Right lobe of liver (tissue), 6 donors: ENCODE measurements at places on chromosomes 3 and 15. TPM values are rescaled to one million over a fixed set of nuclear protein-coding genes. Genes with fewer than 3 reads are reported as not detected.

DNA sequence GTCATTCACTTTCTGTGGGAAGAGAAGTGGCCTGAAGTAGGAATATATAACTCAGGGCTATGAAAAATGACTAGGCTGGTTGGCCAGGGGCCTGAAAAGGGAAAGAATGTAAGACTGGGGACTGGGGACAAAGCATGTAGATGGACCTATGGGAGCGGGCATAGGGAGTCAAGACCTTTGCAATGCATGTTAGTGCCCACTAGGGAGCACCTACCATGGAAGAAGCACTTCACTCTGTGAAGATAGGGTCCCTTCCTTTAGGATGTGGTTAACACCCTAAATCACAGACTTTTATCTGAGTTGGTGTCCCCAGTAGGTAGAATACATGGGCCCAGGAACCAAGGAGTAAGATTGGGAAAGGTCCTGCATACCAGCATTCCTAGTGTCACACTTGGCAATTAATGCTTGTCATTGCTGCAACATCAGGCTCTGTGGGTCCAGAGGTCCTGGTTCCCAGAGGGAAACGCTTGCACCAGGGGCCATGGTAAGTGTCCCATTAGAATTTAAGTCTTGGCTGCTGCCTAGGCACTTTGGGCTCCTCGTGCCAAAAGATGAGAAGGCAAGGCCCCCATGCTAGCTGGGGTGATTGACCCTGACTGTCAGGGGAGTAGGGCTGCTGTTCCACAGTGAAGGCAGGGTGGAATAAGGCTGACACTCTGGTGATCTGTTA lies 79.6 kb downstream of the CRYGS start:
- H3K4me1 ChIP-seq: no peaks in the 10 kb centered on the region
- no peaks in the 10 kb centered on the region for H3K36me3 ChIP-seq
- no peaks in the 10 kb centered on the region for H3K27me3 ChIP-seq
- no peak overlapping the region for H3K4me3 ChIP-seq

Gene VEPH1
- total RNA-seq: 1.2 TPM

GRCh38 chr3:107263269-107264021 lies 113.8 kb upstream of the CCDC54 start:
- H3K27me3 ChIP-seq: no peaks in the 10 kb centered on the region
- H3K4me1 ChIP-seq: no peaks in the 10 kb centered on the region
- H3K36me3 ChIP-seq: no peaks in the 10 kb centered on the region

DNA sequence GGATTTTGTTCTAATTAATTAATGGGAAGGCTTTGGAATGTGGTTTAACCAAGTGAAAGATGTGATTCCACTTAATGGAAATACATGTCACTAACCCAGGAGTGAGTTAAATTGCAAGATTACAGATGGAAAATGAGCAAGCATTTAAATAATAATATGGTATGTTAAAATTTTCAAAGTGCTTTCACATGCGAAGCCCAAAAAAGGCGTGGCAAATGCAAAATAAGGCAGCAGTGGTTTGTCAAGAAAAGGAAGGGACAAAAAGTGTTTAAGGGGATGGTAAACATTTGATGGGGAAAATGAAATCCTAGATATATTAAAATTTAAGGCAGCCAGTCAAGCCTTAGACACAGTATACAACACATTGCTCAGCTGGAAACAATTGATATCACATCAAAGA lies 2.9 kb downstream of the TICRR start:
- no peak overlapping the region for H3K4me3 ChIP-seq
- H3K4me1 ChIP-seq: no peaks in the 10 kb centered on the region
- no peak overlapping the region for H3K27ac ChIP-seq
- no peak for DNase-seq
- H3K36me3 ChIP-seq: no peaks in the 10 kb centered on the region

GRCh38 chr3:50627407-50628051 lies 10.6 kb downstream of the MAPKAPK3 start:
- H3K36me3 ChIP-seq: no peaks in the 10 kb centered on the region
- no peak overlapping the region for H3K27ac ChIP-seq
- no peaks in the 10 kb centered on the region for H3K4me1 ChIP-seq

- DNase-seq: no peak
- H3K36me3 ChIP-seq: no peaks in the 10 kb centered on the region
- H3K4me1 ChIP-seq: no peaks in the 10 kb centered on the region
- H3K4me3 ChIP-seq: no peak overlapping the region
Observed at GRCh38 chr3:64462203-64462602, 225.6 kb downstream of the ADAMTS9 start.

Gene SQOR
- 34.2 TPM for total RNA-seq

GRCh38 chr3:110419601-110420000 lies 652.0 kb upstream of the NECTIN3 start:
- H3K36me3 ChIP-seq: no peaks in the 10 kb centered on the region
- no peak for DNase-seq
- peaks cover 3% of the 10 kb centered on the region for H3K4me1 ChIP-seq
- H3K4me3 ChIP-seq: no peak overlapping the region

GRCh38 chr3:196428041-196428440 lies 4.2 kb downstream of the UBXN7 start:
- no peaks in the 10 kb centered on the region for H3K27me3 ChIP-seq
- H3K36me3 ChIP-seq: peaks cover 3% of the 10 kb centered on the region
- no peak overlapping the region for H3K4me3 ChIP-seq
- no peak overlapping the region for H3K27ac ChIP-seq
- no peak for DNase-seq

DNA sequence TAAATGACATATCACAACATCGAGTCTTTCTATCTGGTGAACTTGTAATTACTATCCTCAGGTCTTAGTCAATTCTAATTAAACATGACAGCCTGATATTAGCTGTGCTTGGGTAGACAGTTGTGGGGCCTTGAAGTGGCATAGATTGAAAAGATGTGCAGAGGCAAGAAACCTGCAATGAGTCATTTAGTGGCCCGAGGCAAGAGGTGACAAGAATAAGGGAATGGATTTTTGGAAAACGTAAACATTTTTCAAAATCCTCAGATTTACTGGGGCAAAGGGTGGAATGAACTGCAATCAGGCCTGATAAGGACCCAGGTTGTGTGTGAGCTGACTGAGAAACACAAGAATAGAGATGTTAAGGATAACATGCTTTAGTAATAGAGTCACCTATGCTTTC lies 29.5 kb upstream of the ULK4 start:
- no peak overlapping the region for H3K27ac ChIP-seq
- H3K36me3 ChIP-seq: no peaks in the 10 kb centered on the region
- DNase-seq: no peak
- H3K4me3 ChIP-seq: no peak overlapping the region

DNA sequence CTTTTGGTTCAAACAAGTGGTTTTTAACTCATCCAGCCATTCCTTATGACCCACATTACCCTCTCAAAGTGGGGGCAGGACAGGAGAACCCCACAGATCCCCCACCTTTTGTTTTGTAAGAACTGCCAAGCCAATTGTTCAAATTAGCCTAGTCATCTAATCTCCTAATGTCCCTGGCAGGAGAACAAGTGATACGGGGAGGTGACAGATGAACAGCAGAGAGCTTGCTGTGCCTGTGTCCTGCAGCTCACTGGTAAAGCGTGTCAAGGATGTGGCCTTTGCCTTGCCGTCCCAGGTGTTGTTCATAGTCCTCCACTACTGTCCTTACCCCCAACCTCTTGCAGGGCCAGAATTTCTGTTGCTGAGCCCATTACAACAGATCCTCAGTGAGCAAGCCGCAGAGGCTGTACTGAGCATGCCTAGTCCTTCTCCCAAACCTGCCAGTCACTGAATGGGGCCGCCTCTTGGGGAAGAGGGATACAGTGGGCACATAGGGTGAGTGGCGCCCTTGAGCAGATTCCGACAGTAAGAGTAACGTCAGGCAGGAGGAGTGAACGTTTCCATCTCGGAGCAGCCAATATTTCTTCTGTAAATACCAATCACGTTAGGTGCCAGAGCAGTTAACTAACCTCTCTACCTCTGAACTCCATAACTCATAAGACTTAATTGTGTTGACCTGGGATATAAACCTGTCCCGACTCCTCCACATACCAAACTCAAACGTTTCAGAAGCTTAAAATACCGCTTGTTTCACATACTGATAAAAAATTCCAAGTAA lies 87.4 kb downstream of the ITPR1 start:
- no peak overlapping the region for H3K4me3 ChIP-seq
- DNase-seq: no peak
- peaks cover 9% of the 10 kb centered on the region for H3K4me1 ChIP-seq
- no peaks in the 10 kb centered on the region for H3K36me3 ChIP-seq

DNA sequence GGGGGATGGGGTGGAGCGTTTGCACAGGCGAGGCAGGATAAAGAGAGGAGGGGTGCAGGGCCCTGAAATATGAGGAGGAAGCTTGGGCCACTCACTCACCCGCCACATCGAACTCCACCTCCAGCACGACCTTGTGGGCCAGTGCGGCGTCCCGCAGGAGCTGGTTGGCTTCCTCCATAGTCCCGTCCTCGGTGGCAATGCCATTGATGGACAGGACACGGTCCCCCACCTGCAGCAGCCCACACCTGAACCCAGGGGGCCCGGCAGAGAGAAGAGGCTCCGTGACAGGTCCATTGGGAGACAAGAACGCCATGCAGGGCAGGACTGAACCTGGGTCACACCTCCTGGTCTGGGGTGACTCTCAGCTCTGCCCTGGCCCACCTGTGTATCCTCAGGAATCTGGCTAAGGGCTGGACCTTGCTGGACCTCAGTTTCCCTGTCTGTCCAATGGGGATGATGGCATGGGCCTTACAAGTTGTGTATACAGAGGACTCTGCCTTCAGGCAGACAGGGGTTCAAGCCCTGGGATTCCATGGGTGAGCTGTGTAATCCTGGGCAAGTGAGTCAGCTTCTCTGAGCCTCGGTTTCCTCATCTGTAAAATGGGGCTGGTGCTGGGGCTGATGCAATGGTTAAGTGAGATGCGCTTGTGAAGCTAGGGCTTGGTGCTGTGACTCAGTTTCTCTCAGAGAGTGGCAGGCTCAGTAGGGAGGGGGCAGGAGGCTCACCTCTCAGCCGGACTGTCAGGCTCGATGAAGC lies 26.4 kb downstream of the GRIP2 start:
- H3K27ac ChIP-seq: no peak overlapping the region
- no peaks in the 10 kb centered on the region for H3K4me1 ChIP-seq
- no peaks in the 10 kb centered on the region for H3K27me3 ChIP-seq
- no peak overlapping the region for H3K4me3 ChIP-seq

DNA sequence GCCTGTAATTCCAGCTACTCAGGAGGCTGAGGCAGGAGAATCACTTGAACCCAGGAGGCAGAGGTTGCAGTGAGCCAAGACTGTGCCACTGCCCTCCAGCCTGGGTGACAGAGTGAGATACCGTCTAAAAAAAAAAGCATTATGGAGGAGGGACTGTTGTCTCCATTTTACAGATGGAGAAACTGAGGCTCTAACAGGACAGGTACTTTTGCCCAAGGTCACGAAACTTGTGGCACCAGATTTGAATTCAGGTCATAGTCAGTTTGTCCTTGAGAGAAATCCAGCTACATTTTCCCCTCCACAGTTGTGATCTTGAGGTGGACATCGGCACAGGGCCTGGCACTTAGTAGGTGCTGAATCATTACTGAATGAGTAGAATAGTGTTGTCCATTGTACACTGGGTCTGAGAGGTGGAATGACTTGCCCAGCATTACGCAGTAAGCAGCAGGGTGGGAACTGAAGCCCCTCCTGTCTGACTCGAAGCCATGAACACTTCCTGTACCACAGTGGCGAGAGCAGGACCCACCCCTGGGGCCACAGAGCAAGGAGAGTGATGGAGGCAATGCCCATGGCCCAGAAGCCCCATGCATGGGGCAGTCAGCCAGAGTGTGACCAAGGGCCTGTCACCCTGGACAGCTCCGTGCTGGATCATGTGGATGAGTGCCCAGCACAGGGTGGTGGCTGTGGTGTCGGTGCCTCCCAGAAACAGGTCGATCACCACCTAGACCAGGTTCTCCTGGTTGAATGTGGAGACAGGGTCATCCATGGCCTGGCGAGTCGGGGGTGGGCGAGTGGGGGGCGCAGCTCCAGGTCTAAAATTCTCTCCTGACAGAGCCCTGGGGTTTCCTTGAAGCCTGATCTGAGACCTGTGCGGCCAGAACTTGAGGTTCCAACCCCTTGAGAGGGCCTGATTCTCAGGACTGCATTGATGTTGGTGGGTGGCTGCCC lies 20.4 kb upstream of the PARL start:
- H3K4me3 ChIP-seq: no peak overlapping the region
- no peaks in the 10 kb centered on the region for H3K36me3 ChIP-seq
- H3K27ac ChIP-seq: no peak overlapping the region
- DNase-seq: no peak
- H3K4me1 ChIP-seq: no peaks in the 10 kb centered on the region

DNA sequence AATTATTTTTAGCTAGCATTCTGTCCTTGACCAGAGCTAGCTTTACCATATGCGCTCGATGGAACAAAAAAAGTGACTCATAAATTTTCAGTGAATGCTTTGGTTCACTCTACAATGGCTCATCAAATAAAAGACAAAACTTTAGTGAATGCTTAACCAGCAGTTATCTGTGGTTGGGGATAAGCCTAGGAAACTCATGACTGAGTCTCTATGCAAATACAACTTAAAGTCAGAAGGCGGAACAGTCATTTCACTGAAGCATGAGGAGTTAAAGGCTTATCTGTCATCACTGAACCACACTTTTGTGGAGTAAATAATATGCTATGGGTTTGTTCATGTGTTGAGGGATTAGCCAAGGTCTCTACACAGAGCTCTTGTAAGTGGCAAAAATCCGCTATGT lies 308.4 kb downstream of the SQOR start:
- no peak overlapping the region for H3K4me3 ChIP-seq
- no peak for DNase-seq
- H3K36me3 ChIP-seq: no peaks in the 10 kb centered on the region
